ENCODE measurements at places on chromosomes 11 and 22.

DNA sequence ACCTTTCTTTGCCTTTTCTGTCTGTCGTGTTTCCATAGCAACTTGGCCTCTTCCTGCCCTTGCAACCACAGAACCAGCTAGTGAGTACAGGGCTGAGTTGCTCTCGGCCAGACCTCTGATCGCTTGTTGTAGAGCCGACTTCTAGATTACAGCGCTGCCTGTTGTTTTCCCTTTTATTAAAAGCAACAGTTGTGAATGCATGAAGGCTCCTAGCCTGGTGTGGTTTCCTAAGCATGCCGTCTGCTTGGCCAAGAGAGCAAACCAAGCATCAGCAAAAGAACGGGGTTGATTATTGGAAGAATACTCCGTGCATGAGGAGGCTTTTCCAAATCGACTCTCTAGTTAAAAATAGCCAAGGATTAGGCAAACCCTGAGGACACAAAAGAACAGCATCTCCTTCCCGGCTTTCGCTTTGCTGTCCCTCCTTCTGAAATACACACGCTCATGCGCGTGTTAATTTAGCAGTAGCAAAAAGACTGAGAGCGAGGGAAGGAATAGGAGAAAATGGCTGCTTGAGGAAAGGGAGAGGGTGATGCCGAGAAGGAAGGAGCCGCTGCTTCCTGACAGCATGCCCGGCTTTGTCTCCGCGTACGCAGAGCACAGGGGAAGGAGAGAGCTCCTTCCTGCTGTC is 71.5 kb upstream of the TTC12 start:
- DNase-seq, result no peak

DNA sequence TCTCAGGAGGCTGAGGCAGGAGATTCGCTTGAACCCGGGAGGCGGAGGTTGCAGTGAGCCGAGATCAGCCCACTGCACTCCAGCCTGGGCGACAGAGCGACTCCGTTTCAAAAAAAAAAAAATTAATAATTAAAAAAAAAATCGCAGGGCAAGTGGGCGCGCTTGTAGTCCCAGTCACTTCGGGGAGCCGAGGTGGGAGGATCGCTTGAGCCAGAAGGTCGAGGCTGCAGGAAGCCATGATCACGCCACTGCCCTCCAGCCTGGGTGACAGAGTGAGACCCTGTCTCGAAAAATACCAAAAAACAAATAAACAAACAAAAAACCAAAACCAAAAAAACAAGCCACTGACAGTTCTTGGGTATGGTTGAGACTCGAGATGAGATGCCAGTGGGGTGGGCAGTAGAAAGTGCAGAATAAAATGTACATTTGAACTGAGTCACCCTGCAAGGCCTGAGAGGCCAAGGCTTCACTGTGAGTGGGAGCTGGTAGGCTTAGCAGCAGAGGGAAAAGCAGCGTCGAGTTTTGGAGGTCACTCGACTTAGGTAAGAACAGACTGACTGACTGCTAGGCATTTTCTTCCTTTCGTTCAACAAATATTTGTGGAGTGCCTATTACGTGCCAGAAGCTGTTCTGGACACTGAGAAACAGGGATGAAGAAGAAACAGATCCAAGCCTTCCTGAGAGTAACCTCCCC is 635 bp upstream of the LDHA start:
- no peak for DNase-seq

DNA sequence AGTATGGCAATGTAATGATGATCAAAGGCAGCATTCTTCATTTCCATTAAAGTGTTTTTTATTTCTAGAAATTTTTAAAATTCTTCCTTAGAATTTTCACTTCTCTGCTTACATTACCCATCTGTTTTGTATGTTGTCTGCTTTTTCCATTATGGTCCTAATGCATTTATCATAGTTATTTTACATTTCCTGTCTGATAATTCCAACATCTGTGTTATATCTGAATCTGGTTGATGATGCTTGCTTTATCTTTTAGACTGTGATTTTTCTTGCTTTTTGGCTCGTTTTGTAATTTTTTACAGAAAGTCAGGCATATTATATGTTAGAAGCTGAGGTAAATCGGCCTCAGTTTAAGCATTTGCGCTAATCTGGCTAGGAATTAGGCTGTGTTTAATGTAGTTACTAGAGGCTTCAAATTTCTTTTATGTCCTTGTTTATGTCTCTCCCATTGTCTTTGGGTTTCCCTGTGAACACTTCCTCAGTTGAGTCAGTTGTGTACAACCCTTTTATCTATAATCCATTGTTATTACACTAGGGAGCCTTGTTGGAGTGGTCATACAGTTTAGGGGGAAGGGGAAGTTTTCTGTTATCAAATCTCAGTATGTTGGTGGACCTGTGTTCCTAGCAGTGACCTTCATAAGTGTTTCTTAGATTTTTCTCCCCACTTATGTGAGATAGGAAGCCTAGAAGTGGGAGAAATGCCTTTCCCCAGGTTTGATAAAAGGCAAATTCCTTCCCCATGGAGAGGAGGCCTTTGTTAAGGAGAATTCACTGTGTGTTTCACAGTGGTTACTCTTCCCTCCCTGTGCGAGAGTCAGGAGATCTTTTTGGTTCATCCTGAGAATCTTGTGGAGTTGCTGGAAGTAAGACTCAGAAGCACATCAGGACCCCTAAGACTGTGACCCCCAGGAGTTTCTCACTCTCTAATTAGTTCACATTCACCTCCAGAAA is 437.5 kb downstream of the INSC start:
- DNase-seq, result no peak

DNA sequence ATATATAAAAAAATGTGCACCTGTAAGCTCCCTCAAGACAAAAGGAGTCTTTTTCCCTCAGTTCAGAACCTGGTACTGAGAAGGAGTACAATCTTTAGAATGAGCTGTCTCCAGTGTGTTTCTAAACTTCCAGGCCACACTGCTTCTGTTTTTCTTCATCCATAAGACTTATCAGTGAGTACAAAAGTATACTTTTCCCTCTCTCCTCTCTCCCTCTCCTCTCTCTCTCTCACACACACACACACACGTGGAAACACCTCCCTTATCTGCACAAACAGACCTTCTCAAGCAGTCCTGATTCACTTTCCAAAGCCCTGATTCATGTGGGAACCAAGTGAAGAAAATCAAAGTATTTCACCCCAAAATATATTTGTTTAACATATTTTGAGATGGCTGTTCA is 220.7 kb upstream of the UBASH3B start:
- DNase-seq, result no peak

GRCh38 chr11:28038775-28039174 is 69.2 kb downstream of the KIF18A start:
- no peak for DNase-seq

GRCh38 chr11:8772571-8773519 is 90.3 kb downstream of the RPL27A start:
- no peak for DNase-seq

All from KBM-7 (cell line).